ENCODE measurements at places on chromosomes 6 and 20.

- DNase-seq, result no peak
Observed at GRCh38 chr6:108030211-108030610, 44.3 kb downstream of the OSTM1 start.

DNA sequence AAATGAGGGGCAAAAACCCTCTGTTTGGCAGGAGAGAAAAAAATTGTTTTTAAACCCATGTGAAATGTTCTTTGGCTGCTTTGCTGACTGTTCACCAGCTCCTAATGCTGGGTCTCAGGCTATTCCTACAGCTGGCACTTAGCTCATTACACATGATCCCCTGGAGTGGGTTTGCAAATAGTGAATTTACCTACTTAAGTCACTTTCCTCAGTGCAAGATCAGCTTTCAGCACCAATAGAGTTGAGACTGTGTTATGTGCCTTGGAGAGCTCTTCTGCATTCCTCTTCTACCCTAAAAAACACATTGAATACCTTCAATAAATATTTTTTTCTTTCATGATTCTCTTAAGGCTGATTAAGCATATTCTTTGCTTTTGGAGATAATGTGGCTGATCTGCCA is 58.4 kb upstream of the PRDM1 start:
- DNase-seq, result no peak

DNA sequence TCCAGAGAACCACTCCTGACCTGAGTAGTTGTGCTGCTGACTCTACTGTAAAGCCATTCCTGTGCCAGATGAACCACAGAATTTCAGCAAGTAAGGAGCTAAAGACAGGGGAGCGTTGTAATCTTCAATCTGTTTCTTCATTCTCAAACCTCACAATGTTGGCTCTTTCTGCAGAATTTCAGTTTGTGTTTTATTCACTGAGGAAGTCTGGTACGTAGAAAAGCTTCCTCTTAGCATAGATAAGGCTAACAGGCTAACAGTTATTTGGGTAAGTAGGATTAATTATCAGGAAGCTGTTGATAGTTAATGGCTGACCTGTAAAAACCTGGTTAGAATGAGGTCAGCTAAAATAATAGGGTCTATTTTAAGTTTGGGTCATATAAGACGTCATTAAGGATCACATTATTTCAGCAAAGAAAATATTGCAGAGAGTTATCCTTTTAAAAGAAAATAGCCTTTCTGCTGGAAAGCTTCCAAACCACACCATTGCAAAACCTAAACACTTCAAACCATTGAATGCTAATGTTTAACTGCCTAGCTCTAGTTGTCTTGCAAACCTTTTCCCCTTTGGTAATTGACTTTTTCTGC is 14.1 kb upstream of the TENT5A start:
- no peak for DNase-seq

DNA sequence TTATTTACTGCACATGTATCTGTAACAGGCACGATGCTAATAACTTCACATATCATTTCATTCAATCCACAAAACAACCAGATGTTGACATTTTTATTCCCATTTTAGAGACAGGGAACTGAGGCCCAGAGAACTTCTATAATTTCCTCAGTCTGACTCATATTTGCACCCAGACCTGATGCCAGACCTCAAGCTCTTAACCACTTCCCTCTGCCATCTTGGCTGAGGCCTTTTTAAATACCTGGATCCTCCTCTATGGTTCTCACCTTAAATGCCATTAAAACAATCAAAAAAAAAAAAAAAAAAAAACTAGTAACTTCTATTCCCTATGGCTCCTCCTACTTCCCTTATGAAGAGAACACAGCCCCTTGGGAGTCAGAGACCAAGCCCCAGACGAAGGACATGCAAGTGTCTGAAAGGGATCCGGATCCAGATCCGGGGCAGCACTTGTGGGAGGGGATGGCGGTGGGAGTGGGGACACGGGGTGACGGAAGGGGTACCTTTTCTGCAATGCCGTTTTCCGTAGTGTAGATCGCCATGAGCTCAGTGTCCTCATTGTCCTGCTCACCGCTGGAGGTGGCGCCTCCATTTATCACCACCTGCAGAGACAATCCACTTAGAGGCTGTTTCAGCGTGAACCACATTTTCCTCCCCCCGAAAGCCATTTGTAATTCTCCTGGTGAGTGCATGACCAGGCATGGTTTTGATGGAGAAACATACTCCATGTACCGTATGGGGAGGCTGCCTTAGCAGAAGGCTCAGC is 88.7 kb downstream of the SLC23A2 start:
- DNase-seq, result no peak

GRCh38 chr6:30720738-30721197 is 616 bp downstream of the TUBB start:
- peak; percentile 65 for DNase-seq

- DNase-seq, result no peak
Observed at GRCh38 chr6:156189714-156190113, 587.5 kb upstream of the ARID1B start.

DNA sequence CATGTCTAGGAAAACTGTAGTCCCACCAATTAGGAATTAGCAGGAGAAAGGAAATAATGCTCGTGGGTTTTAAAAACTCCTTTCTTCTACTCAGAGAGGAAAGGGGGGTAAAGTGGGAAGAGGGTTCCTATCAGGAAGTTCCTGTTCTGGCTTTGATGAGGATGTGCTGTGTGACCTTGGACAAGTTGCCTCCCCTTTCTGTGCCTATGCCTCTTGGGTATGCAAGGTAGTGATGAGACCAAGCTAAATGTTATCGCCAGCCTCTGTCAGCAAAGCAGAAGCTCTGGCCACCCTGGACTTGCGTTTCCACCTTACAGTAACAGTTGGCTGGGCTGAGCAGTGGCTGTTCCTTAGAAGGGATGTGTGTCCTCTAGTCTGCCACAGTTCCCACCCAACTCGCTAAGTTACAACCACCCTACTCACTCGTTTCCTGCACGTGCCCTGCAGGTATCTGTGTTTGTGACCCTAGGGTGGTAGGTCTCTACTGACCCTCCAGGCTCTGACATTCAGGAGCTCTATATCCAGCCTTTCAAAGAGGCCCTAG is 110.0 kb downstream of the PREX1 start:
- DNase-seq, result no peak

- DNase-seq, result no peak
Observed at GRCh38 chr20:20223981-20224380, 143.9 kb upstream of the INSM1 start.

- no peak for DNase-seq
Observed at GRCh38 chr6:6348256-6348655, 27.8 kb upstream of the F13A1 start.

DNA sequence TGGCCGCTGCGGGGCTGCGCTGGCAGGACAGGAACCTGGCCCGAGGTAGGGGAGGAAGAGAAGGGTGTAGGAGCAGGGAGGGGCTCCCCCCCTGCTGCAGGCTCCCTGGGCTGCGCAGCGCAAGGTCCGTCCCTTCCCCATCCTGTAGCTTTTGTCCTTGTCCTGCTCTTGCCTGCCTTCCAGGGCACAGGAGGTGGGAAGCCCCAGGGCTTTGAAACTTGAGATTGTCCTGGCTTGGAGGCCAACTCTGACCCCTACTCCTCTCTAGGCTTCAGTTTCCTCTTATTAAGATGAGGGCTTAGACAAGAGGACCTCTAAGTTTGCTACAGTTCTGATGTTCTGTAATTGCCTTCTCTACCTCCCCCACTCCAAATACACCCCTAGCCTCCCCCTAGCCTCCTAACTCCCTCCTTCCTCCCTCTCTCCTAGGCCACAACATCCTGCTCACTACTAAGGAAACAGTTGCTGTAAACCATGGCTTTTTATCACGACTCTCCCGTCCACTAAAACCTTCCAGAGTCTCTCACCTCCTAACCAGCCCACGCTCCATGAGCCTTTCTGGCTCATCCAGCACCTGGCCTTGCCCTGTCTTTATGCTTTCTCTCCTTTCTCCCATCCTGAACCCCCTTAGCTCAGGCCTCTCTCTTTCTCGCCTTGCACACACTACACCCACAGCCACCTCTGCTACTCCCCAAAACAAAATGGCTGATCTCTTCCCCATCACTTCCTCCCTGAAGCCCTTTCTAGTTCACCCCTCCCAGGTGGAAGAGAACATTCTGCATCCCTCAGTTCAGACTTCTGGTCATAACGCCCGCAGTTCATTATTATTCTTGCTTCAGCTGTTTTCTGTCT is 10.2 kb downstream of the UNC5CL start:
- no peak for DNase-seq

DNA sequence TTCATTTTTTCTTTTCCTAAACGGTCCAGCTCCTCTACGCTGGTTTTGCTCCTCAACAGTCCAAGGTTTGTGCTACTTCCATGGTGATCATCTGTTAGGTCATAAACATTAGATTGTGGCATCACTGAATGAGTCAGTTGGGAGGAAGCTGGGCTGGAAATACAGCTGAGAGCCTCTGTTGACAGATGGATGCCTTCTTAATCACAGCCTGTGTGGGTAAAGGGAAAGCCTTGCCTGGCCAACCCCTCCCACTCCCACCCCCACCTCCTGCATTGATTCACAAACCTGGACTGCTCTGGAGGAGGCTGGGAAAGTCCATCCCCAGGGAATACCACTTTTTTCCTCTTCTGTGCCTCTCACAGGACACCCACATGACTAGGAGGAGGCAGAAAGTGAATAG is 180.6 kb upstream of the CCN2 start:
- no peak for DNase-seq

DNA sequence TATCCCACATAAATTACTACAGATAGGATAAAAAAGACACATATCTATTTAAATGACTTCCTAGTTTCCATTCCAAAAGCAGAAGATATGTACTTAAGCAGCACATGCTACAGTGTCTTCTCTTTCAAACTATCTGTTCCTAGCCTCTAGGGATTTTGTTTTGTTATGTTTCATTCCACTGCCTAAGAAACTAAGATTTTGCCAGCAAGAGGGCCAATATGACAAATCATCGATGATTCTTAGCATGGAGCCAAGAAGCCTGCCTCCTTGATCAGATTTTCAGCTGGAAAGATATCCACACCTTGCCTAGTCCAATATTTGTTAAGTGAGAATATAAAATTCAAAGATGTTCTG is 7.0 kb downstream of the SNX5 start:
- no peak for DNase-seq

DNA sequence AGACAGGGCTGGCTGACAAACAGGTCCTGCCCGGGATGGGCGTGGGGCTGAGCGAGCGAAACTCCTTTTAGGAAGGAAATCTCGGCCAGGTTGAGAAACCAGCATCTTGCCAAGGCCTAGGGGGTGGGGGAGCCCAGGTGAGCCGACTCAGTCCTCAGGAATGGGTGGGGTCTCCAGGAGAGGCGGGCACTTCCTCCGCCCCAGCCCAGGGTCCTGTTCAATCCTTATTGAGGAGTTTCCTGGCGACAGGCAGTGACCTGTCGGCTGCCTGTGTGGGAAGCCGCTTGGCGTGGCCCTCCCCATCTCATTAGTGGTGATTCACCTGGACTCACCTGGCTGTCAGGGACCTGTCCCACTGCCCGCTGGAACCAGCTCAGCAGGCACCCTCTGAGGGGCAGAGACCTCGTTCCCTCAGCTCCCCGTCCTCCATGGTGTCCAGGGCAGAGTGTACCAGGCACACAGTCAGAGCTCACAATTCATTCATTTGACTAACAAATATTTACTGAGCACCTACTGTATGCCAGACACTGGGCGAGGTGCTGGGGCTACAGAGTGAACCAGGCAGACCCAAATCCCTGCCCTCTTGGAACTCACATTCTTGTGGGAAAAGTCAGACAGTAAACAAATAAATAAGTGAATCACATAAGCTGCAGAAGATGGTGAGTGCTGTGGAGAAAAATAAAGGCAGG is 51.1 kb downstream of the FGD2 start:
- DNase-seq, result no peak

GRCh38 chr20:35742741-35743523 is 872 bp upstream of the RBM39 start:
- DNase-seq, result no peak

DNA sequence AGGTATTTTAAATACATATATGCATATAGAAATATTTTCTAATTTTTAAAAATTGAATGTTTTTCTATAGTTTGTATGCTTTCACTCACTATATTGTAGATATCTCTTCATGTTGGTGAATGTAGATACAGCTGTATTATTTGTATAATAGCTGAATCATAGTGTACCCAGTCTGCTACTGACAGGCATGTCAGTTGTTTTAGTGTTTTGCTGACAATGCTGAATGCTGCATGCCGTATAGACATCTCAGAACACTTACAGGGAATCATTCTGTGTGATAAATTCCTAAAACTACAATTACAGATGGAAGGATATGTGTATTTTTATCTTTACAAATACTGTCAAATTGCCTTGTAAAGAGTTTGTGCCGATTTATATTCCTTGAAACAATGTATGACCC is 175.4 kb downstream of the SIM1 start:
- DNase-seq, result no peak

GRCh38 chr6:31877651-31878161 is 1.1 kb downstream of the SLC44A4 start:
- DNase-seq, result no peak

DNA sequence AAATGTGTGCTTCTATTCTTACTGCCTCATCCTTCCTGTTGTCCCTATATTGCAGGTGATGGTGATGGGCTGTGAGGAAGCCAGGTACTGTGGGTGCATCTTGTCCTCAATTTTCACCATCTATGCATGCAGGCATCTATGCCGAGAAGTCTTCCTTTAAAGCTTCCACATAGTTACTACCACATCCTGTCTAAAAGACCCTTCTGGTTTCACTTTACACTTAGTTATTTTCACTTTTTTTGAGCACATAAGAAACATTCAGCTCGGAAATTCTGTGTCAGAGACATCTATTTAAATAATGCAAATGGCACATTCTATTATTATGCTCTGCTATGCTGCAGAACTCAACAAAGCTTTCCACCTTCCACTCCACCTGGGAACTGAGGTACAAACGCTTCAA is 28.2 kb upstream of the FABP7 start:
- no peak for DNase-seq

GRCh38 chr20:34401741-34402455 is 38.8 kb downstream of the ITCH start:
- DNase-seq, result no peak

- DNase-seq, result no peak
Observed at GRCh38 chr6:134610411-134610810, 292.5 kb upstream of the SGK1 start.

DNA sequence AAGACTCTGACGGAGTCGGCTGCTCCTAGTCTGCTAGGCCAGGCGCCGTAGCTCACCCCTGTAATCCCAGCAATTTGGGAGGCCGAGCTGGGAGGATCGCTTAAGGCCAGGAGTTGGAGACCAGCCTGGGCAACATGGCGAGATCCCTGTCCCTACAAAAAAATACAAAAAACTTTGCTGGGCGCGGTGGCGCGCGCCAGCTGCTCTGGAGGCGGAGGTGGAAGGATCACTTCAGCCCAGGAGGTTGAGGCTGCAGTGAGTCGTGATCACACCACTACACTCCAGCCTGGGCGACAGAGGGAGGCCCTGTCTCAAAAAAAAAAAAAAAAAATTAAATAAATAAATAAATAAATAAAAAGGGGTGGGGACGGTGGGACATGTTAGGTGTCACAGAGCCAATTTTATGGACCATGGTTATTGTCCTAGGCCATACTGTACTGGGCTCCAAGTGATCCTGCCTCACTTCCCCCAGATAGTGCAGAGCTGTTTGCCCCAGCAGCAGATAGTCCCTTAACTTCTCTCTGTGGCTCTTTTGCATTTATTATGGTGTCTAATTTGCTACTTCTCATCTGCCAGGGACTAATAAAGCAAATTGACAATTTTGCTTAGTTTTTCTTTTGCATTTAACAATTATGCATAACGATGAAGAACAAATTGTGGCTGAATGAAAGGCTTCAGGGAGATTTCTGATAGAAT is 5.2 kb downstream of the PI16 start:
- DNase-seq, result no peak

Data from NCI-H510A (cell line).